Heart left ventricle (tissue), 16 donors: ENCODE measurements at places on chromosomes 1 and 21.

- no peak for DNase-seq
These were observed 32.8 kb downstream of the SNAP47 start for GRCh38 chr1:227768125-227768439.

DNA sequence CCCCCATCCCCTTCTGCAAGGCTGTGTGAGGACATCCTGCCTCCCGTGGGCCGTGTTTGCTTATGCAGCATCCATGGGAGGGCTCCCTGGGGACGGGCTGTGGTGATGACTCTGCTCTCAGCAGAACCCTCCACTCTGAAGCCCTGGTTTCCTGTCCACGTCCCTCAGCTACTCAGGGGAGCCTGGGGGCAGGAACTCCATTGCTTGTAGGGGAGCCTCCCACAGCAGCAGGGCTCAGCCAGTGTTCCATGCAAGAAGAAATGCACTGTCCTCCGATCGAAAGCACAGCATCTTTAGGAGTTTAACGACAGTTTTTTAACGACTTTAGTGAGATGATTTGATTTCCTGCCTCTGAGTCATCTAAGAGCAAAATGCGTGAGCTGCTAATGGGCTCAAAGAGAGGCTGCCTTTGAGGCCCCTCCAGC is 8.3 kb upstream of the KCNAB2 start:
- DNase-seq = no peak

- DNase-seq = peak; percentile 81
These were observed 133.3 kb upstream of the C1orf105 start for GRCh38 chr1:172287208-172287607.

GRCh38 chr21:43909741-43910400 is 44.8 kb downstream of the AGPAT3 start:
- no peak for DNase-seq

- DNase-seq = no peak
These were observed 58.8 kb upstream of the TBX15 start for GRCh38 chr1:119046785-119047438.

- no peak for DNase-seq
These were observed 6.2 kb upstream of the BTG2 start for GRCh38 chr1:203299169-203299568.

DNA sequence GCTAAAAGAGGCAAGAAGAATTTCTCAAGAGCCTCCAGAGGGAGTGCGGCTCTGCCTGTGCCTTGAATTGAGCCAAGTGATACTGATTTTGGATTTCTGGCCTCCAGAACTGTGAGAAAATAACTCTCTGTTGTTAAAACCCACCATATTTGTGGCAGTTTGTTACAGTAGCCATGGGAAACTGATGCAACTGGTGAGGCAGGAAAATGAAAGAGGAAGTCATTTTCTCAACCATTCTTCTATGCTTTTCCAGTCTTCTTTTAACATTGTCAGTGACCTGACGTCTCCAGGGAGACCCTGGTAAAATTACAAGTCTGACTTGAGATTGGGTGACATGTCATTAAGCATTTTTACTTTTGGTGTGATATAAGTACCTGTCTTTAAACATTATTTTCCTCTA is 5.8 kb downstream of the OR6P1 start:
- no peak for DNase-seq

DNA sequence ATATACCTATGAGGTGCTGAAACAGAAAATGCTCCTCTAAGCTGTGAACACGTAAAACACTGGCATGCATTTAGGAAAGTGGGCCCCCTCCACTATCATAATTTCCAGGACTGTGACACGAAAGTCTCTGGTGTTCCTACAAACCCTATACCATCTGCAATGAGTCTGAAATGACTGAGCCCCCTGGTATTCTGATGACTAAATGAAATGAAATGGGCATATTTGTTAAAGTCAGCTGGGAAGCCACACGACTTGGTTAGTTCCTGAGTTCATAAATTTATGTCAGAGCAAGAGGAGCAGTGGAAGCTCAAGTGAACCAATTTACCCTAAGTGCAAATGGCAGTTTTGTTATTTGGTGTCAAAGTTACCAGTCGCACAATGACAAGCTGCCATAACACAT is 182.3 kb downstream of the KCTD3 start:
- no peak for DNase-seq

DNA sequence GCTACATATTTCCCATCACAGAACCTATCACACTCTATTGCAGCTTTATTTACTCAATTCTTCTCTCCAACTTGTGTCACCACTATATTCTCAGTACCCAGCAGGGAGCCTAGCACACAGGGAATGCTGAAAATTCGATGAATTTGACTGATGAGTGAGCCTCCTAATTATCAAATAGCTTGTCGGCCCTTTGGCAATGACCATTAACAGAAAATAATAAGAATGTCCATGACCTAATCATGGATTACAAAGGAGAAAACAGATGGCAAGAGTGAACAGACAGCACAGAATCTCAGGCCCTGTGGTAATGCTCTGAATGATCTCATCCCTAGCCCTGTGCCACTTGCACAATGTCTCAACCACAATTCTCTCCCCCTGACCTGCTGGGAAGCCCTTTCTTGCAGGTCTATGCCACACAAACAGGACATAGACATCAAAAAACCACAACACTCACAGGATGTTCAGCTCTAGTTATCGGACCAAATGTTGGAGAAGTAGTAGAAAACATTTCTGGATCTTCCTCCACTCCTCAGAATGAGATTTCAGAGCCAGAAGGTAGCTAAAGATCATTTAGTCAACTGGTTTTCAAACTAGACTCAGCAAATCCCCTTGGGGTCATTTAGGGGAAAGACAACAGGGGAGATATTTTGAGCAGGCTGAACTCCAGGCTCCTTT is 68.4 kb downstream of the LUZP1 start:
- peak; percentile 35 for DNase-seq

GRCh38 chr1:229271448-229272159 is 693 bp downstream of the RAB4A start:
- no peak for DNase-seq

DNA sequence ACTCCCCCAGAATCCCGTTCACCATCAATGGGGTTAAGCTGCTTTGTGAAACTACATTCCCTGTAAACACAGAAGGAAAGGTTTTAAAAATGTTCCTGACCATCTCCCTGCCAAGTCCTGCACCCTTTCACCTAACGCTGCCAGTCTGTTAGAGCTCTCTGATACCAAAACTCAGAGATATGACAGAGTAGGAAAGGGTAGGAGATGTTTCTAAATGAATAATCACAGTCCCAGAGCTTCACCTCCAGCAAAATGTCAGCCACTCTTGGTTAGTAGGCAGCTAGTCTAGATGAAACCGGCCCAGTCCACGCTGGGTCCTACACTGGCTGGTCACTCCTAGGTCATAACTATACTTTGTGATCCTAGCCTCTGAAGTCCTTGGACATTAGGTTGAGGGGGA is 26.7 kb downstream of the SLAMF6 start:
- no peak for DNase-seq

GRCh38 chr1:201517631-201518030 is 10.7 kb upstream of the CSRP1 start:
- DNase-seq = no peak

DNA sequence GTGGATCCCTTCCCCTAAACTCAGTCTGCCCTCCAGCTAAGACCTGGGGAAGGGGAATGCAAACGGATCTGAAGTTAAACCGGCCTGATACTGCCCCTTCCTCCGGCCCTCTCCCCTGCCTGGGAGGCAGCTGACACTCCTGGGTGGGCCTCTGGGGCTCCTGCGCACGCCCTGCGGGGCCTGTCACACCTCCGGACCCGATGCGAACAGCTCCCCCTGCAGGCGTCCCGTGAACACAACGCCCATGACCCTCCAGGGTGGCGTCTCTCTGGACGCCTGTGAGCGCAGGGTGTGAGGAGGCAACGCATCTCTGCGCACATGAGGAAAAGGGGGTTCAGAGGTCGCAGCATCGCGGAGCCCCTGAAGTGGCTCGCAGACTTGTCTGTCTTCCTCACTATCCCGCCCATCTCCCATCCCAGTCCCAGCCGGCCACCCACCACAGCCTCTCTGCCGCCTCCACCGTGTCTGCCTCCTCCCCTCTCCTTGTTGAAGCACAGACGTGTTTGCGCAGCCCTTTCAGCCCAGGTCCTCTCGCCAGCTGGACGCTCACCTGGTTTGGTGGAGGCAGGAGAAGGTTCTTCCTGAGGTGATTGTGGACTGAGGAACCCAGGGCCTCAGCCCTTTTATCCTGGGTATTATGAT is 421 bp upstream of the LCE3A start:
- DNase-seq = peak; percentile 58

GRCh38 chr1:159184201-159184600 is 12.8 kb downstream of the CADM3 start:
- no peak for DNase-seq

DNA sequence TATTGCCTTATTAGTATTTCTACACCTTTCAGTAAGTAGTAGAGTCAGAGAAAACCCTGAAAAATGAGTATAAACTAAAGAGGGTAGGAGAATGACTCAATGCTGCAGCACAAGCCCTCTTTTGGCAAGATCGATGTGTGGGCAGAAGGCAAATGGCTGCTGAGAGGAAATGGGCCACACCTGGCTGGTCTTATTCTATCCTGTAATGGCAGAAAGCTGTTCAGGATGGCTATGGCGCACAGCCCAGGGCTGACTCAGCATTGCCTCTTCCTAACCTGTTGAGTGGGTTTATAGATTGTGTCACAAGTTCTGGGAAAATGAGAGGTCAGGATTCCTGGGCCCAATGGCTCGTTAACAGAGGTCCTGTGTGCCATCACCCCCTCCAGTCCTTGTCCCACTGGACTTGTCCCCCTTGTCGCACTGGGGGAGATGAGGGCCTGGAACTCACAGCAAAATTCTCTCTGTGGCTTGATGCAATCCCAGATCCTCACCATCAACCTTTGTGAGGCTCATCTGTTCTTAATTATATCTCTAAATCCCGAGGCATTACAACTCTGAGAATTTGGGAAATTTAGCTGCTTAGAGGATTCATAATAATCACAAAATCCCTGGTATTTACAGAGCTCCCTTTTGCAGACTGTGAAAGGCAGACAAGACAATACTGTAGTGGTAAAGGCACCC is 13.2 kb downstream of the HMGB4 start:
- DNase-seq = peak; percentile 81

DNA sequence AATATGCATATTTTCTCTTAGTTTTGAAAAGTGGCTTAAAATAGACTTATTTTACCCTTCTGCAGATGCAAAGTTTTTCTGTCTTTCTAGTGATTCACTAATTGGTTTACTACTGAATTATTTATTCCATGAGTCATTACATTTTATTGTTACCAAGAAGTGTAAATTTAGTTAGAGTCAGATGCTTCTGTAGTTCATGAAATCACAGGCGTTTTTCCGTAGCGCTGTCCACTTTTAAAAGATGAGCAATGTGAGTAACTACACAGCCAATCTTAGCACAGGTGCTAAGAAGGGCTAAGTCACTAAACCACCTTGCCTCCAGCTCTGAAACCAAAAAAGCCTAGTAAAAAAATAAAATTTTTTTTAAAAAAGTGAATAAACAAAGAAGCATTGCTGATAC is 24.7 kb downstream of the RGS13 start:
- DNase-seq = no peak

- no peak for DNase-seq
These were observed 395.2 kb upstream of the LYPLAL1 start for GRCh38 chr1:218778257-218779126.

- DNase-seq = no peak
These were observed 13.2 kb upstream of the PRAMEF12 start for GRCh38 chr1:12760256-12760795.

- DNase-seq = no peak
These were observed 573 bp downstream of the PSMG1 start for GRCh38 chr21:39182484-39183271.

DNA sequence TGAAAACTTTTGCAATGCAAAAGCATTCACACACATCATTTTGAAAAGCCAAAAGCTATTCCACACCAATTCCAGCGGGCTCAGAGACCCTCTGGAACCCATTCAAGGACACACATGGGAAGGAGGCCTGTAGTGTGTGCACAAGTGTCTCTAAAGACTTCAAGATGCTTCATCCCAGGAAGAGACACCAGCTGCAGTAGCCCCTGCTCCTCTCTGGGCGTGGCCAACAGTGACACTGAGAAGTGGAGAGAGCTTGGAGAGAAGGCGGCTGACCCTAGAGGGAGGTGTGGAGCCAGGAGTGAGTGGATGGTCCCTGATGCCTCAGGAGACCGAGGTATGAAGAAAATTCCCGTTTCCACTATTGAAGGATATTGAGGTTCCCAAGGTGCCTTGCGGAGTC is 14.9 kb upstream of the TNNI1 start:
- no peak for DNase-seq

DNA sequence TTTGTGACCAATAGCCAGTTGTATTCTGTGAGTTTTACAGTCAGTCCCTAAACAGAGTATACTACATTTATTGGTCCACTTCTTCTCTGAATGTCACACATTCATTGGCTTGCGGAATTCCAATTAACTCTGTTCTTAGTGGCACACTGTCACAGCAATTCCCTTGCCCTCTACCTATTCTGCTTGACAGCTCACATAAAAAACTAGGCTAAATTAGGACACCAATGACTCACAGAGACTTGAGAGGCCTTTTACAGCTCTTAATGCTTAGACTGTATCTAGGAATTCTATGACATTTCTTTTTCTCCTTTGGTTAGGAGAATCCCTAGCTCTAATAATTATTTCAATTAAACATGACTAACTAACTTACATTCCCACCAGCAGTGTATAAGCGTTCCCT is 104.1 kb downstream of the NEGR1 start:
- DNase-seq = no peak

- no peak for DNase-seq
These were observed 10.5 kb upstream of the LMO4 start for GRCh38 chr1:87318056-87318650.

GRCh38 chr1:160342526-160342925 is 524 bp downstream of the COPA start:
- DNase-seq = no peak

GRCh38 chr21:45802956-45803617 is 159.6 kb downstream of the PCBP3 start:
- no peak for DNase-seq

DNA sequence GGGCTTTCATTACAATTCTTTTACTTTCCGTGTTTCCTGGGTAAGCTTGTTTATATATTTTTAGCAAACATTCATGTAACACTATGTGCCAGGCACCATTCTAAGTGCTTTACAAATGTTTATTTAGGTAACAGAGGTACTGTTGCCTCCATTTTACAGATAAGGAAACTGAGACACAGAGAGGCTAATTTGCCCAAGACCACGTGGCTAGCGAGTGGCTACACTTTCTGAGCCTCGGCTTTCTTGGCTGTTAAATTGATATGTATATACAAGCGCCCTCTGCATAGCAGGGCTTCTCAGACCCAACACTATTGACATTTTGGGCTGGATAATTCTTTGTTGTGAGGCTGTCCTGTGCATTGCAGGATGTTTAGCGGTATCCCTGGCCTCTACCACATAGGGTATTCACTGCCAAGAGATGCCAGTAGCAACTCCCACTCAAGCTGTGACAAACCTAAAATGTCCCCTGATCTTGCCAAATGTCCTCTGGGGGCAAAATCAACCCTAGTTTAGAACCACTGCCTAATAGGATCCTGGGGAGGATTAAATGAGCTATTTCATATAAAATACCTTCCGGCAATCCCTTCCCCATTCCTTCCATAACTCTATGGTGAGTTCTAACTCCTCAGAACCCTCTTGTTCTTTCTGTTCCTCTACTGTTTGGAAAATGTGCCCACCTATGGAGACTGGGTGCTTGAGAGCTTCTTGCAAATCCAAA is 17.2 kb upstream of the ID3 start:
- DNase-seq = no peak
